Stimulated activated naive CD4-positive, alpha-beta T cell (primary cell): ENCODE measurements at places on chromosomes 2 and 18.

GRCh38 chr2:120779781-120780283 is 44.2 kb downstream of the GLI2 start:
- DNase-seq, result no peak

DNA sequence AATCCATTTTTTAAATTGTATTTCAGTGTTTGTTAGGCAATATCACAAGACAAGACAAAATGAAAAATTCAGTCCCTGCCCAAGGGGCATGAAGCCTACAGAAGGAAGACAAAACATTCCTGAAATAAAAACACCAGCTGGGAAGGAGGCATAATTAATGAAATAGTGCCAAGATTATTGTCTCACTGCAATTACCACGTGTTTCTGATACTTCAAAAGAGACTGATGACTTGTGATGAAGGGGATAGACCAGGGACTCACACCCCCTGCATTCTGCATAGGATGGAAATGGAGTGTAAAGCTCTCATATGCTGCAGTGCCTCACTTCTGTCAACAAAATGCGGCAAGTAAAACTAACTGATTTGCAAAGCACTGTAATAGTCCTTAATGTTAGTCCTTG is 178.1 kb downstream of the BARD1 start:
- DNase-seq, result no peak

- DNase-seq, result no peak
Observed at GRCh38 chr2:171436307-171436706, 2.3 kb downstream of the DCAF17 start.

DNA sequence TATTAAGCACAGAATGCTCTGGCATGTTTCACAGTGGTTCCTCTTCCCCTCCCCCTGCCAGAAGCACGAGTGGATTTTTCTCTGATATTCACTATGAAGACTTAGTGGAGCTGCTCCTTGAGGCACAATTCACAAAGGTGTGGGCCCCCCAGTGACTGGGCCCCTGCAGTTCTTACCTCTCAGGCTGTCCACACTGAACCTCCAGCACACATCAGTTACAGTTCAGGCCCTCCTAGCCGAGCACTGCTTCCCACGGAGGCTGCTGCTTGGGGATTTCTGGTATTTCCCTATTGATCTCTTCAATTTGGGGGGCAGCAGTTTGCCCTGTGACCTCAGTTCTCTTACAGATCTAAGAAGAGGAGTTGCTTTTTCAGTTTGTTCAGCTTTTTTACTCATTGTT is 236.1 kb downstream of the SH3RF3 start:
- DNase-seq, result no peak

DNA sequence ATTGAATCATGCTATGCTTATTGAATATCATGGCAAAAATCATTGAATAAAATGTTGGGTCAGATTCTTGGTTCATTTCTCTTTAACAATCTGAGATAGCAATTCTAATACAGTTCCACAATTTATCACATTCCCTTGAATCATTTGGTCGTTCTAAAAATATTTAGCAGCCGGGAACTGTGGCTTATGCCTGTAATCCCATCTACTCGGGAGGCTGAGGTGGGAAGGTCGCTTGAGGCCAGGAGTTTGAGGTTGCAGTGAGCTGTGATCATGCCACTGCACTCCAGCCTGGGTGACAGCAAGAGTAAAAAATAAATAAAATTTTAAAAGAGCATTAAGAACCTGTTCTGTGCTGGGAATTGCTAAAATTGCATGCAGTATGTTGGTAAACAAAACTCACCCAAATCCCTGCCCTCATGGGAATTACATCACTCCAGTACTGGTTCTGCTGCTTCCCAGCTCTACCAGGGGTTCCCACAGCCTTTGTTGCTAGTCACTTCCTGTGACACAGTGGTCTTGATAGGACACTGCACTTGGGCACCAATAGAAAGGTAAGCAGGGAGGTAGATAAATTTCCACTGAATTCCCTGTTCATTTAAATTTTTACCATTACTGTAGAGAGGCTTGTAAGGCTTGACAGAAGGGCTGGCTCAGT is 200.4 kb downstream of the CTNNA2 start:
- no peak for DNase-seq
